ENCODE measurements at places on chromosomes 4 and X.

DNA sequence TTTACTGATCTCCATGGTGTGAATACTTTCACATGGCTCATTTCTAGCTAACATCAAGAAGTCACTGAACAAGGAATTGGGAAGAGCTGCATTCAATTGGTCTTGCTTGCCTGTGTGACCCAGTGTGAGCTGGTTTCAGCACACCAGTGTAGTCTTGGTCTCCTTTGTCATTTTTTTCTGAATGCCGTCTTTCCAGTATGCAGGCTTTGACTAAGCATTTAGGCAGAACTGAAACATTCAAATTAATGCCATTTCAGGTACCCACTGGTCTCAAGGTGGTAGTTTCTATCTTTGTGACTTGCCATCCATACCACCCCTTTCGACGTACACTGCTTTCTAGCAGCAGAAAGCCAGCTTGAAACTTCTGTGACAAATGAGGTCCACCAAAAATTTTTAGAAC, 550.5 kb upstream of the BOD1L1 start:
- H3K36me3 ChIP-seq = no peaks in the 10 kb centered on the region
- no peak for DNase-seq
- H3K4me3 ChIP-seq = no peak overlapping the region
- no peaks in the 10 kb centered on the region for H3K27me3 ChIP-seq

DNA sequence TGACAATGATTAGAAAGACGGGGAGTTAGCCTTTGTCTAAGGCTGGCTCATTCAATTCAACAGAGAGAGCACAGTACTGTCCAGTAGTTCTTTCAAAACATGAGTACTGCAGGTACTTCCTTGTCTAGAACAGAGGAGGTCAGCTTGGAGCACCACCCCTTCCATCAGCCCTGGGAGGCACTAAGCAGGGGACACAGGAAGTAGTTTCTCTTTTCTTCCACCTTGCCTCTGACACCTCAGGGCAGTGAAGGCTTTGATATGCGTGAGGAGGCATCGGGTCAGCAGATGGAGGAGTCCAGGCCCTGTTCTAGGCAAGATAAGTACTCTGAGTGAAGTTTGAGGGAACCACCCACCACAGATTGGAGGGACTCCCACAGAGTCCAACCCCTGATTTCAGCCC, 33.1 kb downstream of the MAGEB10 start:
- no peak overlapping the region for H3K27ac ChIP-seq
- no peaks in the 10 kb centered on the region for H3K4me1 ChIP-seq
- H3K27me3 ChIP-seq = no peaks in the 10 kb centered on the region
- DNase-seq = no peak
- no peak overlapping the region for H3K4me3 ChIP-seq
- H3K36me3 ChIP-seq = no peaks in the 10 kb centered on the region

DNA sequence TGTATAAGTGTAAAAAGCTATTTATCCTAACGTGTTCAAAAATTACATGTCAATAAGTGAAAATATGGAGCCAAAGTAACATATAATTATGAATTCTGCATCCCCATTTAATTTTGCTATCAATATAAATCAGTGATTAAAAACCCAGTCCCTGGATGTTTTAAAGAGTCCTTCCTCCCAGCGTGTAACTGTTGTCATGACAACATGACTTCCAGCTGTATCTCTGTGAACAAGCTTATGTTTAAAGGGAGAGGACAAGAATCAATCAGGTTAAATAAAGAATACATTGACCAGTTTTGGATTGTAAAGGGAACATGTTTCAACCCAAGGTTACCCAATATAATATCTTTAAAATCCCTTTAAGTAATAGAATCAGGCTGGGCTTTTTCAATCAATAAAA, 219.7 kb downstream of the NSUN7 start:
- H3K27me3 ChIP-seq = no peaks in the 10 kb centered on the region
- no peak overlapping the region for H3K27ac ChIP-seq
- H3K36me3 ChIP-seq = no peaks in the 10 kb centered on the region
- no peaks in the 10 kb centered on the region for H3K4me1 ChIP-seq

DNA sequence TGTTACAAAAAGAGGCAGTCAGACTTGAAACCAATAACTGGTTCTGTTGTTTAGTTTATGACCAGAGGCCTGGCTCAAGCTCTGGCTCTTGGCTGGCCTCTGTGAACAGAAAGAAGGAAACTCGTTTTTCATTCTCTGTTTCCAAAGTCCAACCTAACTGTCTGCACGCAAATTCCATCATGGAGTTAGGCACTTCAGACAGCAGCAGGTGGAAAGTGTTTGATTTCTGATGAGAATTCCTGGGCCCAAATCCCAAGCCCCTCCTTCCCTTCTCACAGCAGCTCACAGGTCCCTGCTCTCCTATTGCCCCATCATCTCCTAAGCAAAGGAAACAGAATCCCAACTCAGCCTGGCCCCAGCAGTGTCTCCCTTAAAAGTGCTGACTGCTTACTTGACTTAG, 42.8 kb upstream of the FGF16 start:
- no peak overlapping the region for H3K4me3 ChIP-seq
- H3K36me3 ChIP-seq = no peaks in the 10 kb centered on the region
- no peak overlapping the region for H3K27ac ChIP-seq
- DNase-seq = no peak

Data from heart left ventricle (tissue), 16 donors.